Naive B cell (primary cell): ENCODE measurements at places on chromosomes 3 and 15.

DNA sequence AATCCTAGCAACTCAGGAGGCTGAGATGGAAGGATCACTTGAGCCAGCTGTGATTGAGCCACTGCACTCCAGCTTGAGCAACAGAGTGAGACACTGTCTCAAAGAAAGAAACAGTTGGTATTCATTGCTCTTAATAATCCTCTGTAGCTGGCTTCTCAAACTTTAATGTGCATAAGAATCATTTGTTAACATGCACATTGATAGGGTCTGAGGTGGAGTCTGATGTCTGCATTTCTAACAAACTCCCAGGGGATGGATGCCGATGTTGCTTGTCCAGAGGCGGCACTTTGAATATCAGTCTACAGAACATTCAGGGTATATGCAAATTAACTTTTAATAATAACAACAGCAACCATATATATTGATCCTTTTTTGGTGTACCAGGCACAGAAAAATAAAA lies 39.9 kb downstream of the NKIRAS1 start:
- DNase-seq: no peak

DNA sequence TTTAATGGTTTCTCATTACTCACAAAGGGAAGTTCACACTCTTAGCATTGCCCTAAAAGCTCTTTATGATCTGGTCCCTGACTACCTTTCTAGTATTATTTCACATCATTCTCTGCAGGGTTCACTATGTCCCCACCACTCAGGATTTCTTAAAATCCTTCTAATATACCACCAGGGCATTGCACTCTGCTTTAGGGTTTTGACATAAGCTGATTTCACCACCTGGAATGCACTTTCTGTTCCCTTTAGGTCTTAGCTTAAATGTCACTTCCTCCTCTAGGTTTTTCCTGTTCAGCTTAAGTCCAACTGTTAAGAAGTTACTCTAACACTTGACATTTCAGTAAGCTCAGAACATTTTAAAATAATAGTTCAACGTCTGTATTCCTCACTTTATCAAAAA lies 81.7 kb downstream of the HCN4 start:
- no peak for DNase-seq

- no peak for DNase-seq
Observed at GRCh38 chr3:170055209-170055608, 17.4 kb downstream of the GPR160 start.

GRCh38 chr3:67357610-67358458 lies 296.6 kb downstream of the SUCLG2 start:
- DNase-seq: no peak

GRCh38 chr3:59450946-59451763 lies 401.3 kb upstream of the CFAP20DC start:
- peak; percentile 41 for DNase-seq

DNA sequence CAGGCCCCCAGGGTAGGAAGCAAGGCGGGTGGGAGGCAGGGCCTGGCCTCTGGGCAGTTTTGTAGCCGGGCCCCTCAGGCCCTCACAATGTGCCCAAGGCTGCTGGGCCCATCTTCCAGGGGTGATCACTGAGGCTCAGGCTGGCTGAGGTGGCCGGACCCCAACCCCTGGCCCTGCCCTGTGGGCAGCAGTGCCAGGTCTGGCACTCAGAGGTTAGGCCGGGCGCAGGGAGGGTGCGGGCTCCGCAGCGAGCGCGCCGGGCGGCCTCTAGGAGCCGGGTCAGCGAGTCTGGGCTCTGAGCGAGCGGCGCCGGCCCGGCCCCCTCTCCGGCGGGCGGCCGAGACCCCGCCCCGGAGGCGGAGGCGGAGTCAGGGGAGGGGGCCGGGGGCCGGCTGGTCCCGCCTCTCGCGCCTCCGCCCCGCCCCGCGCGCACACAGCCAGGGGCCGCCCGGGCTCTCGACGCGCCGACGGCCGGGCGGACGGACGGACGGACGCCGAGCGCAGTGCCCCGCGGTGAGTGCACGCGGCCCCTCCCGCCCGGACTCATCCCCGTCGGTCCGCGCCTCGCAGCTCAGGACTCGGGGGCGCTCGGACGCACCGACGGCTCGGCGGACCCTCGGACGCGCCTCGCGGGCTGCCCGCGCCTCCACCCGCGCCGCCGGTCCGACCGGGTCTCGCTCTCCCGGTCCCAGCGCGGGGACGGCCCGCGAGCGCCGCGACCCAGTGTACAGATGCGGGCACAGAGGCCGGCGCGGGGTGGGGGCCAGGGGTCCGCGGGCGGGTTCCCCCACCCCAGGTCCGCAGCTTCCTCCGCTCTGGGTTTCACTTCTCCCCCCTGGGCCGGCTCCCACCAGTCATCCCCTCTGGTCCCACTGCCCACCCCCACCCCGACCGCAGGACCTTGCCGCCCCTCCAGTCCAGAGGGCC lies at the start of gene FBLN2:
Gene FBLN2, plus strand, starts transcription at position 430 of the 927 bp plus-strand sequence. CDS start 21,231 bp downstream, outside the sequence.
- DNase-seq: peak; percentile 60

DNA sequence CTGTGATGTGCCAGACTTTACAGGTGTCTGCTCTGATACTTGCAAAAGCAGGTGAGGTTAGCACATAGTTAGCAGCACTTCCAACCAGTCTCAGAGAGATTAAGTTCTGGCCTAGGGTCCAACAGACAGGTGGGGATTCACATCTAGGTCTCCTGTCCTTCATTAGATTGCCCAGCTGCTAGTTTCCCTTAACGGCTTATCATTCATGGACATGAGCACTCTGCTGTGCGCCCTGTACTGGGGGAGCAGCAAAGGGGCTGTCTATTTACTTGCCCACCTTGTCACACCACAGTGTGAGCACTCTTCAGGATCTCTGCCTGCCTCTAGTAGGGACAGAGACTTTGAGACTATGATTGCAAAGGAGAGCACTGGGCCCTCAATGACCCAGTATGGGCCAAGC lies 8.7 kb downstream of the SPSB4 start:
- no peak for DNase-seq

GRCh38 chr3:129888771-129889170 lies 4.7 kb downstream of the TMCC1 start:
- DNase-seq: no peak

GRCh38 chr3:45536316-45536715 lies 58.2 kb upstream of the LIMD1 start:
- no peak for DNase-seq

DNA sequence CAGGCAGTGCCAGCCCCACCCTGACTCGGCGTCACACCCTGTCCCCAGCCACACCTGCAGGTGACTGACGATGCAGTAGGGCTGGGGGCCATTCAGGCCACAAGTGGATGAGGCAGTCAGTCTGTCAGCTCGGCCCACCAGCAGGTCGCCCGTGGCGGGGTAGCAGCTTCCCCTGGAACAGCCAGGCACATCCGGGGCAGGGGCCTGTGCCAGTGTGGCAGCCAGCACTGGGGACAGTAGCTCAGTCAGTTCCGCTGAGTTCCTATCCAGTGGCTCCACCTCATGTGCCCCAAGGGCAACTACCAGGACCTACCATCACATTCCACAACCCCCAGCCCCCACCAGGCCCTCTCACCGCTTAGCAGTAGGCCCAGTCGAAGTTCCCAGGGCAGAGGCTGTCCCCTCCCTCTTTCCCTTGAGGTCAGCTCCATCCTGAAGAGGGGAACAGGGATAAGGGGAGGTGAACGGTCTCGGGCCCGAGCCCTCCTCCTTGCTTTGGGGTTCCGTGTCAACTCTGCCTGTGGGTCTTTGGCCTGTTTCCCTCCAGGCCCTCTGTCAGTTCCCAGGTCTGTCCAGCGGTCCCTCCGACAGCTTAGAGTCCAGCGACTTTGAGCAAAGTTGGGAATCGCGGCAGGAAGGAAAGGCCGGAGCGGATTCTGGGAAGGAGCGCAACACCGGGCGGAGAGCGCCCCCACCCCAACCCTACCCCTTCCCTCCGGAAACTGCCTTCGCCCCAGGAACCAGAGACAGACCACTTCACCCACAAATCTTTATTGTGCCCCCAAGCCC lies at the start of gene LAMB2:
Gene LAMB2, minus strand, starts transcription at position 614 of the 789 bp plus-strand sequence. Its CDS starts 183 bp downstream, at position 431.
- DNase-seq: no peak

GRCh38 chr3:102761766-102762165 lies 327.0 kb downstream of the ZPLD1 start:
- no peak for DNase-seq

DNA sequence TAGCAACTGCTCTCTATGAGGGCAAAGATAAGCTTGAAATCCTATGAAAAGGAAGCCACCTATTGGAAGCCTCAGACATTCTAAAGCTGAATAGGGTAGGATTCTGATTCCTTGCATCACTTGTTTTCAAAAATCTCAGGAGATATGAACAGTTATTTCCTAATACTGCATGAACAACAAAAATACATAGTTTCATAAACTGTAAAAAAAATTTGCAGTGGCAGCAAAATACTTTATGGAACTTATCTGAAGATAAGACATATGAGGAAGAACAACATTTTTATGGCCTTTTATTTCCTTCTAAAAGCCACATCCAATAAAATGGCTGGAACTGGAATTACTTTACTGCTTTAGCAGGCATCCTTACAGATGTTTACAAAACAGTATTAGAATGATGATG lies 29.9 kb downstream of the AP3S2 start:
- DNase-seq: no peak

GRCh38 chr3:18049096-18049495 lies 306.7 kb upstream of the TBC1D5 start:
- DNase-seq: no peak

- DNase-seq: no peak
Observed at GRCh38 chr3:155748611-155749365, 3.9 kb upstream of the PLCH1 start.

- DNase-seq: peak; percentile 25
Observed at GRCh38 chr3:188123170-188123905, 30.6 kb upstream of the LPP start.

- no peak for DNase-seq
Observed at GRCh38 chr15:90234096-90234988, at the start of gene GDPGP1. GDPGP1 (plus strand) TSS chr15:90234209; CDS start chr15:90240909, 6,700 bp downstream.

DNA sequence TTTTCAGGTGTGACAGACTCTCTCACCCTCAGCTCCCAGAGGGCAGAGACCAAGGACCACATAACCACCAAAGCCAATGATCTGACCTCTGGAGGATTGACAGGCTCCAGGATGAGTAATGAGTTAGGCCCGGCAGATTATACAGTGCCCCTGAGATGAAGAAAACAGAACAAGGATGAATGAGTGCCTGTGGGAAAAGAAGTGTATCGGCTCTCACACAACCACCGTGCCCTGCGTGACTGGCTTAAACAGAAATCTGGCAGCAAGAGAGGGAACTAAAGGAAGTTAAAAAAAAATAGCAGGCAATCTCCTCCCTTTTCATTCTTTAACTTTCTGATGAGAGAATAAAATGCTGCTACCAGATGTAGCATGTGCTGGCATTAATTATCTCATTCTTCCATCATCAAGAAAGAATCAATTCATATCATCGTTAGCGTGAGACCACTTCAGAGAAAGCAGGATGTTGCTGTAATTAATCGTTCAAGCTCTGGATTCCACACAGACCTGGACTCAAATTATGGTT lies 227.5 kb upstream of the COL8A1 start:
- DNase-seq: no peak

DNA sequence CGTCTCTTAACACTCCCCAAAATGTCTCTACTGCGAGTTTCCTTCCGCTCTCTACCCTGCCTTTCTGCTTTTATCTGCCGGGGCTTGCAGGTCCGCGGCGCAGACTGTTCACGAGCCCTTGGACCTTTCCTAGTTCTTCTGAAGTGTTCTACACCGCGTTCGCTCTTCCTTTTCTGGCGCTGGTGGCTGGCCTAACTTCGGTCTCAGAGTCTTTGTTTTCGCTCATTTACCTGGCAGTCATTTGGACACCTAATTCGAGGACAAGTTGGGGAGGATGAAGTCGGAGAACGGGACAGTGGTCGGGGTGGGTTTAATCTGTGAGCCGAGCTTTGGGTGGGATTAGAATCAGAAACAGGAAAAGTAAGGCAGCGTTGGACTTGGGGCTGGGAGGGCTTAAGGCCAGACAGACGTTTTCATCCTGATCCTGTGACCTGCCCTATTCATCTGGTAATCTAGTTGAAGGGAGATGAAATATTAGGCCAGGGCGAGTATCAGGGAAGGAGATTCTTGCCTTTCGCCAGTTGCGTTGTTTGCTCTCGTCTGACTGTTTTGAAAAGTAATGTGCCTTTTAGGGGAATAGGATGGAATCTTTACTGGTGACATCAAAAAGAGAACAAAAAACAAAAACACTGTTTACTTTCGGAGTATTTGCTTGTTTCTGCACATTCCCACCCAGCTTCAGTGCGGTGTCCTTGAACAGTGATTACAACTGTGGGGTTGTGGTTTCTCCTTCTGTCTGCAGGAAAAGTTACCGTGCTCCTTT lies 1.8 kb downstream of the DIPK2A start:
- peak; percentile 77 for DNase-seq

- no peak for DNase-seq
Observed at GRCh38 chr3:40780291-40780924, 255.6 kb downstream of the ZNF621 start.

- no peak for DNase-seq
Observed at GRCh38 chr3:105626739-105627138, 242.1 kb downstream of the CBLB start.

DNA sequence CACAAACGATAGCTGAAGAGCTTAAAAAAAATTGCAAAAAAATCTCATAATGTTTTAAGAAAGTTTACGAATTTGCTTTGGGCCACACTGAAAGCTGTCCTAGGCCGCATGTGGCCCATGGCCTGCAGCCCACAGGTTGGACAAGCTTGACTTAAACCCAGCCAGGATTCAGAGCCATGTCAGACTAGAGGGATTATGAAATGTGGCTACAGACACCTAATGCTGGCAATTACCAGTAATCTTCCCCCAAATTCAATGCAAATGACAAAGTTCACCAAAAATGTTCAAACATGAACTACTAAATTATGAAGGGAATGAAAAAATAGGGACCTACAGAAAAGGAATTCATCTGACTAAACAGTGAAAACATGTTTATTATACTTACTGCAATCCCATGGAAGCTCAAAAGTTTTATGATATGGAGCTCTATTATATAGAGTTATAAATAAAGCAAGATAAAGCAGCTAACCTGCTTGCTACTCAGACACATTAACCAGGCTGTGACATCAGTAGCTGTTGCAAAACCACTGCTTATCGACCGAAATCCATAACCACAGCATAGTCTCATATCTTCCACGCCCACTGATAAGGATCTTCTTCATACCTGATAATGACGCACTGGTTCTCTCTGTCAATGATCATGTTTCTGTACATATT lies 49.2 kb downstream of the LDHAL6B start:
- DNase-seq: no peak
